ENCODE measurements at places on chromosomes 6 and 20.

GRCh38 chr6:134437376-134437775, 119.5 kb upstream of the SGK1 start:
- no peak for DNase-seq

DNA sequence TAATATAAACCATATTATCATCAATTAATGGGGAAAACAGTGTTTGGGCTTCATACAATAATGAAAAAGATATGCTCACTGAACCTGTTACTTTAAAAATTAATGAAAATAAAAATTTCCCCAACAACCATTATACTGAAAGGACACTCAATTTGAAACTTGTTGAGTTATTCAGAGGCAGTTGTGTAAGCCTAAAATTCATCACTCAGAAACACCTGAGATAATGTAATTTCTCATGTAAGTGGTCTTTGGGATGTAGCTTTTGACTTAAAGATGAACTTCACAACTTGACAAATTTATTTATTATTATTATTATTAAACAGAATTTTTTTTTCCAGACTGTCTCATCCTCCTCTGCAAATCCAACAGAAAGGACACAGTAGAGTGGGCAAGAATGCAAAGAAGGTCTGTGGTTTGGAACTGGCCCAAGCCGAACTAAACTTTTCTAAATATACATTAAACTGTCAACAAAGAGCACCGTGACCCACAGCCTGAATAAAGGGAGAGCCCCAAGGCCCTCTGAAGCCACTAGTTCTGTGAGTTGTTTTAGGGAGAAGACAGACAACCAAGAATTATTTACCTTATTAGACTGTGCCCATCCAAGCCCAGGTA, 32.2 kb upstream of the HEY2 start:
- DNase-seq = no peak

- no peak for DNase-seq
Measured at GRCh38 chr20:32559753-32560380, 25.3 kb downstream of the NOL4L start.

- peak; percentile 43 for DNase-seq
Measured at GRCh38 chr6:90940812-90941481, 354.1 kb upstream of the MAP3K7 start.

DNA sequence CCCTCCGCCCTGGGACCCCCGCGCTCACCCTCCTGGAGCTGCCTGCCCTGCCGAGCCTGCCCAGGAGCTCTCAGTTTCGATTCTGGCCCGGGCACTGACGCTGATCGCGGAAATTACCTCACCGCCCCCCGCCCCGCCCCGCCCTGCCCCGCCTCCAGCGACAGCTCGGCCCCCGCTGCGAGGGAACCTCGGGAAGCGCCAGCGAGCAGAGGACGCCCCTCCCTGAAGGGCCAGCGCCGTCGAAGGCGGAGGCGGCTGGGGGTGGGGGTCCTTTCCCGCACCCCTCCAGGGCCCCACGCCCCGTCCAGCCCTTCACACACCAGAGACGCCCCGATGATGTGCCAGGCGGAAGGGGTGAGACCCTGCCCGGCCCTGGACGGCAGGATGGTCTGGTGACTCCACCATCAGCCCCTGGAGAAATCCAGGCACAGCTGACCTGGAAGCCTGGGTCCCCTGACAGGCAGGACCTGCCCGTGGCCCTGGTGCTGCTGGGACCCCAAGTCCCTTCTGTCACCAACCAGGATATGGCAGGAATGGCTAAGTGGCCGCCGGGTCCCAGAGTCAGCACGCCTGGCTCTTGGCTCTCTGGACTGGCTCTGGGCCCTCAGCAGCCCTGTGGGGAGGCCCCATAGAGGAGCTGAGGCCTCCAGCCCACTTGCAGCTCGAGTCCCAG, at the start of gene HELZ2:
HELZ2 (minus strand) TSS at position 84 of the 673 bp plus-strand sequence. CDS start 1,854 bp downstream, outside the sequence.
- peak; percentile 91 for DNase-seq

GRCh38 chr6:122423734-122424133, 24.3 kb downstream of the HSF2 start:
- no peak for DNase-seq

- peak; percentile 42 for DNase-seq
Measured at GRCh38 chr6:138007014-138007472, 100.2 kb downstream of the PERP start.

- DNase-seq = peak; percentile 73
Measured at GRCh38 chr6:17703256-17703694, 3.5 kb downstream of the NUP153 start.

DNA sequence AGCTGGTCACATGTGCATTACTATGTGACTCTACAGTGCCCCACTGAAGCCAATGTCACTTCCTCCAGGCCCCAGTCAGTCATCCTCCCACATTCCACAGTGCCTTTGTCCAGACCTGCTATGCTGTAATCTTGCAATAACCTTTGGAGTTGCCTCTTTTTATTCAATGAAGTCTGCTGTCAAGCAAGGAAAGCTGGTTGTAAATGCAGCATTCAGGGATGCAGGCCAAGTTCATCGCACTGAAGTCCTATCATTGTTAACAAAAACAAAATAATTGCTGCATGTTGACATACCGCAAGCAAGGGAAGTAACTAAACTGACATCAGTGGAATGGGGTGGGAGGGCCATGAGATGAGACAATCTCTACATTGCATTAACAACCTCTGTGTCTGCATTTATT, 131.2 kb upstream of the CDYL start:
- DNase-seq = no peak

DNA sequence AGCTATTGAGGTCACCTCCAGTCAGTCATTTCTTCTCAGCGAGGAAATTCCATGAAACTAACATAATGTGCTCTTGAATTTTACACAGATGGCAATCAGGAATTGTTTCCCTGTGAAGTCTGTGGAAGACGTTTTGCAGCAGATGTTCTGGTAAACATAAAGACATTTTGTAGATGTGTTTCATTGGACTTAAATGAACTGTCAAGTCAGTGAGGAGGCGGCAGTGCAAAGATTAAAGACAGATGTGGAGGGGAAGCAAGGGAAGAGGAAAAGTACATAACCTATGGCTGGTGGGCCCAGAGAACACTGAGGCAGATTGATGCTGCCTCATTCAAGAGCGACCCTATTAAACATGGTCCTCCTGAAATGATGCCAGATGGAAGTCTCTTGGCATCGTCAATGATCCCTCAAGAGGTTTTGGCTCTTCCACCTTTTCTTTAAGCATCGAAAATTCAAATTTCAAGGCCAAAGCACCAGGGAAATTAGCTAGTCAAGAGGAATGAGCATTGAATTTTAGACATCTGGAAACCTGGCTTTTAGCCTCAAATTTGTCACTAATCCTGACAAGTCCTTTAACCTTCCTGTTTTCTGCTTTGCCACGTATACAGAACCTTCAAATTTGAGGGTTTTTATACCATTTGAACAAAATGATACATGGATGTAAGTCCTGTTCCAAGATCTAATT, 20.1 kb downstream of the ZC2HC1B start:
- DNase-seq = peak; percentile 24

GRCh38 chr6:142356201-142356883, 54.5 kb downstream of the ADGRG6 start:
- peak; percentile 48 for DNase-seq

- DNase-seq = no peak
Measured at GRCh38 chr6:156713548-156713947, 63.6 kb upstream of the ARID1B start.

DNA sequence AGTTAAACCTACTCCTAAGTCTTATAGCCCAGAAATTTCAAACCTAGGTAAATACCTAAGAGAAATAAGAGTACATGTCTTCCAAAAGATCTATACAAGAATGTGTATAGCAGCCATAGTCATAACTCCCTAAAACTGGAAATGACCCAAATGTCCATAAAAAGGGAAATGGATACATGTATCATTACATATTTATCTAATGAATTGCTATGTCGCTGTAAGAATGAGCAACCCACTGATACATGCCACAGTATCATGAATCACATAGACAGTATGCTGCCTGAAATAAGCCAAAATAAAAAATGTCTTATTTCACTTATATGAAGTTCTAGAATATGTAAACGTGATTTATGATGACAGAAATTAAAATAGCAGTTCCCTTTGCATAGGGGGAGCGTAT, 679.5 kb downstream of the MAFB start:
- peak; percentile 44 for DNase-seq

GRCh38 chr6:134589512-134589911, 271.6 kb upstream of the SGK1 start:
- DNase-seq = peak; percentile 96

DNA sequence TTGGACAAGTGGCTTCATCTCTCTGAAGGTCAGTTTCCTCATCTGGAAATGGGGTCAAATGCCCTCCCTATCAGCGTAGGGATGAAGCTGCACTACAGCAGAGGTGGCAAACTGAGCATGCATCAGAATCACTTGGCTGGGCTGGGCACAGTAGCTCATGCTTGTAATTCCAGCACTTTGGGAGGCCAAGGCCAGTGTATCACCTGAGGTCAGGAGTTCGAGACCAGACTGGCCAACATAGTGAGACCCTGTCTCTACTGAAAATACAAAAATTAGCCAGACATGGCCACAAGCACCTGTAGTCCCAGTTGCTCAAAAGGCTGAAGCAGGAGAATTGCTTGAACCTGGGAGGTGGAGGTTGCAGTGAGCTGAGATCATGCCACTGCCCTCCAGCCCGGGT, 6.7 kb upstream of the MMP9 start:
- DNase-seq = no peak

DNA sequence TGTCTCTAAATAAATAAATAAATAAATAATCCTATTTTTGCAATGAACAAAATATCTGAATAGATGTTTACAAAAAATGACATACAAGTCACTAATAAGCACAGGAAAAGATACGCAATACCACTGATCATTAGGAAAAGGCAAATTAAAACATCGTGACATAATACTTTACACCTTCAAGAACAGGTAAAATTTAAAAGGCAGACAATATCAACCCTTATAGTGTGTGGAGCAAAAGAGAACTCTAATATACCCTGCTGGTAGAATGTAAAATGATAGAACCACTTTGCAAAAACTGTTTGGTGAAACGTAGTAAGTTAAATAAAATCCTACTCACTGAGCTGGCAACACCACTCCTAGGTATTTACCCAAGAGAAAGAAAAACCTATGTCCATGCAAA, 67.4 kb downstream of the ZMYND8 start:
- no peak for DNase-seq

DNA sequence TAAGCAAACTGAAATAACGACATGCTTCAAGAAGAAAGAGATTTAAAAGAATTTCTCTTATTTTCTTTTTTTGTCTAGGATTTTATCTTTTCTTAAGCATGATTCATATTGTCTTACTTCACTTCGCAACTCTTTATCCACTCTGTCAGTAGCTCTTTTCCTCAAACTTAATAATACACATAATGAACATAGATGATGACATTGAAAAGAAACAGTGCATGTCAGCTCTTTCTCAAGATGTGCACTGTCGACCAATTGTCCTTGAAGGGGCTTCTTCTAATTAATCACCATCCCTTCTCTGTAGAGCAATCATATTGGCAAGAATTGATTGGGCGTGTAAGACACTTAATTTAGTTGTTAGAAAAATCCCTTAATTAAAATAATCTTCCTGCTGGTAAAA, 356.5 kb downstream of the EYS start:
- no peak for DNase-seq

- peak; percentile 78 for DNase-seq
Measured at GRCh38 chr20:8454137-8454712, 322.2 kb downstream of the PLCB1 start.
